ENCODE measurements at places on chromosomes 11 and 22.

- peak overlapping the region; percentile 94 for H3K27ac ChIP-seq
- H3K4me1 ChIP-seq: peaks cover 19% of the 10 kb centered on the region
- DNase-seq: no peak
Measured at GRCh38 chr11:60905551-60906113, 753 bp downstream of the PRPF19 start.

DNA sequence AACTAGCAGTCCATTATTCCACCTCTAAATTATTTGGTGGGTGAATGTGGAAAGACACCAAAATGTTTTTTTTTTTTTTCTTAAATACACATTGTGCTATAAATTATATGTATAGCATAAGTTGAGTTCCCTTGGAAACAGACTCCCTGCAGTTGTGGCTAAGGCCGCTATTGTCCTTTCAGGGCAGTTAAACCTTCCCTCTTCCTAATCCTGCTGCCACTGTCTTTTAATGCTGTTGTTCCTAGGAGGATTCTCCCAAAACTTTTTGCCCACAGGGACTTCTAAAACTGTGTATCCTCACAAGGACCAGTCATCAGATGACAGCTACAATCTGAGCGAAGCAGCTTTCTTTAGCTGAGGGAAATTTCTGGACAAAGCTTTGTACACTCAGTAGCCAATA, 478.9 kb upstream of the CHORDC1 start:
- no peak overlapping the region for H3K27ac ChIP-seq
- H3K4me3 ChIP-seq: no peak overlapping the region
- H3K27me3 ChIP-seq: no peaks in the 10 kb centered on the region
- DNase-seq: no peak

DNA sequence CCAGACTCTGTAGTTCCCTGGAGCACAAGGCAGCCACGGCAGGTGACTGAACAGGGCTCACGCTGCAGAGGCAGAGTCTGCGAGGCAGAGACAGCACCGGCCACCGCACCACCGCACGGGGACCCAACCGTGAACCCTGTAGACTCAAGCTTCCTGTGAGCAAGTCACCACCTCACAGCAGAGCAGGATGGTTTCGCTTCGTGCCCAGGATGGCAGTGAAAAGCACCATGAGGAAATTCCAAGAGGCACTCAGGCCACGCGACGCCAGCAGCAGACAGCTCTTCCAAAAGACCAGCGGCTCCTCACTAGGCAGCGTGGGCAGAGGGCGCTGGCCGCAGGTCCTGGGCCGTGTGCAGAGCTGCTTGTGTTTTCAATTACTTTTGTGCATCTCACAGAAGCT, 24.5 kb downstream of the BRD1 start:
- peaks cover 23% of the 10 kb centered on the region for H3K4me1 ChIP-seq
- DNase-seq: no peak

DNA sequence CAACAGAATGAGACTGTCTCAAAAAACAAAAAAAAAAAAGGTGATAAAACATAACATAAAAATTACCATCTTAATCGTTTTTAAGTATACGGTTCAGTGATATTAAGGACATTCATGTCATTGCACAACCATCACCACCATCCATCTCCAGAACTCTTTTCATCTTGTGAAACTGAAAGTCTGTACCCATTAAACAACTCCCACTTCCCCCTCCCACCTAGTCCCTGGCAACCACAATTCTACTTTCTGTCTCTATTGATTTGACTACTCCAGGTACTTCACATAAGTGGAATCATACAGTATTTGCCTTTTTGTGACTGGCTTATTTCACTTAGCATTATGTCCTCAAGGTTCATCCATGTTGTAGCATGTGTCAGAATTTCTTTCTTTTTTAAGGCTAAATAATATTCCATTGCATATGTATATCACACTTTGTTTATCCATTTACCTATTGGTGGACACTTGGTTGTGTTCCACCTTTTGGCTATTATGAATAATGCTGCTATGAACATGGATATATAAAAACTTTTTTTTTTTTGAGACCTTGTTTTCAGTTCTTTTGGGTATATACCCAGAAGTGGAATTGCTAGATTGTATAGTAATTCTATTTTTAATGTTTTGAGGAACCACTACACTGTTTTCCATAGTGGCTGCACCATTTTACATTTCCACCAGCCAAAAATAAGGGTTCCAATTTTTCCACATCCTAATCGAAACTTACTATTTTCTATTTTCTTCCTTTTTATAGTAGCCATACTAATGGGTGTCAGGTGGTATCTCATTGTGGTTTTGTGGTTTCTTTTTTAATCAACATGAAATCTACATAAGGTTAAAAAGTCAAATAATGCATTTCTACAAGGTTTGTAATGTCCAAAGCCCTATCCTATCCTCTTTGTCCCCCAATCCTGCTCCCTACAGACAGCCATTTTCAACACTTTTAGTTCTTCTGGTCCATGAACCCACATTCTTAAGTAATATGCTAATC, 23.4 kb upstream of the PIK3C2A start:
- no peak for DNase-seq
- H3K27ac ChIP-seq: no peak overlapping the region
- H3K4me1 ChIP-seq: peaks cover 8% of the 10 kb centered on the region
- no peaks in the 10 kb centered on the region for H3K27me3 ChIP-seq
- no peak overlapping the region for H3K4me3 ChIP-seq
- no peaks in the 10 kb centered on the region for H3K36me3 ChIP-seq

DNA sequence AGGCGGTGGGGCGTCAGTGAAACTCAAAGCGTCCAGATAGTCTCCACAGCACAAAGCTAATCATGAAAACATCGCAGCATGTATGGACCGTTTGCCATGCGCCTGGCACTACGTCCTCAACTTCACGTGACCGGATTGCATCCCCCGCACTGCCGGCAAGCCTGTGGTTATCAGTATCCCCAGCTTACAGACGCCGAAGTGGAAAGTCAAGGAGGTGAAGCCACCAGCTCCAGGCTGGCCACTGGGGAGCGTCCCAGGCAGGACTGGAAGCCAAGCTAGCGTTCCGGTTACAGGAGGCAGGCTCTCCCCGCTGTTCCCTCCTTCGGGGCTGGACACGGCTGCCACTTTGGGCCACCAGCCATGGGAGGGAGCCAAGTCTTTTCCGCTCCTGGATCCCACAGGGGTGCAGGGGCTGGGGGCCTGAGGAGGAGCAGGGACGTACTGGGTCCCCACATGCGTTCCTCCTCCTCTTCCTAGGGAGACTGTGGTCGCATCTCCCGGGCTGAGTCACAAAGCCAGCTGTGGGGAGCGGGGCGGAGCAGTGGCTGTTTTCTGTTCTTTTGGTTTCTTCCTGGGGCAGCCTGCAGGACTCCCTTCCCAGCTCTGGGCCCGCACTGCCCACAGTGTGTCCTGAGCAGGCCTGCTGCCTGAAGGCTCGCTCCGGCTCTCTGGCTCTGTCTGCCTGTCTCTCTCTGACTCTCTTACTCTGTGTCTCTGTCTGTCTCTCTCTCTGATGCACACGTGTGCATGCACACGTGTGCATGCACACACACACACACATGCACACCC, 4.3 kb upstream of the OSBPL5 start:
- H3K4me3 ChIP-seq: peak overlapping the region; percentile 19
- H3K36me3 ChIP-seq: no peaks in the 10 kb centered on the region
- peak; percentile 78 for DNase-seq
- H3K27me3 ChIP-seq: no peaks in the 10 kb centered on the region

- H3K36me3 ChIP-seq: no peaks in the 10 kb centered on the region
- no peak for DNase-seq
- no peaks in the 10 kb centered on the region for H3K27me3 ChIP-seq
- H3K4me3 ChIP-seq: no peak overlapping the region
Measured at GRCh38 chr22:24595228-24595627, 2.4 kb upstream of the LRRC75B start.

- H3K27ac ChIP-seq: no peak overlapping the region
- H3K27me3 ChIP-seq: no peaks in the 10 kb centered on the region
- DNase-seq: peak; percentile 91
- H3K36me3 ChIP-seq: no peaks in the 10 kb centered on the region
- no peak overlapping the region for H3K4me3 ChIP-seq
Measured at GRCh38 chr11:71255323-71255722, 2.9 kb upstream of the SHANK2 start.

GRCh38 chr11:33027846-33028536, 11.4 kb upstream of the TCP11L1 start:
- DNase-seq: no peak
- H3K4me3 ChIP-seq: no peak overlapping the region
- no peaks in the 10 kb centered on the region for H3K27me3 ChIP-seq
- H3K36me3 ChIP-seq: no peaks in the 10 kb centered on the region
- no peak overlapping the region for H3K27ac ChIP-seq
- no peaks in the 10 kb centered on the region for H3K4me1 ChIP-seq

DNA sequence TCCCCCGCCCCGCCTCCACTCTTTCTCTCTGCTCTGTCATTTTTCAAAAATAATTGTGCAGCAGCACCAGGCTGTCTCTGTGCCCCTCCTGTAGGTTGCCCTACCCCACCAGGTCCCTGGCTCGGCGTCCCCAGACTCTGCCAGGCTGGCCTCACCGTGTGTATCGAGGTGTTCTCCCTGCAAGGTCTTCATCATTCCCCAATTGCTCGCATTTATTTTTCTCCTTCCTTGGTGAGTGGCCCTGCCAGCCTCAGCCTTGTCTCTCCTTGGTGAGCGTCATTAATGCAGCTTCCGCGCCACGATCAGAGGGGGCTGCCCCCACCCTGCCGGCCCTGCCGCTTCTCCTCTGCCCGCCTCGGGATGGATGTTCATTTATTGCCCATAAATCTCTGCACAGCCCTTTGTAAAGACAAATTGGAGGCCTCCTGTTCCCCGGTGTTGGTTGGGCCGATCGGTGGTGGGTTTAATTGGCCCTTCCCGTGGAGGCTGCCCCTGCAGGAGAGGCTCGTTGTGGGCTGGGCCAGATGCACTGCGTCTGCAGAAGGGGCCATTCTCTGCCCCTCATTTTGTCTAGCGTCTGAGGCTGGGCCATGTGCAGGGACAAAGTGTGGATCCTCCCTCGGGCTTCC, 33.2 kb downstream of the RTN4R start:
- peak; percentile 61 for DNase-seq
- no peaks in the 10 kb centered on the region for H3K27me3 ChIP-seq
- H3K4me3 ChIP-seq: no peak overlapping the region
- no peak overlapping the region for H3K27ac ChIP-seq

- peak overlapping the region; percentile 69 for H3K4me3 ChIP-seq
- H3K27ac ChIP-seq: peak overlapping the region; percentile 91
- H3K27me3 ChIP-seq: no peaks in the 10 kb centered on the region
Measured at GRCh38 chr11:47248304-47248663, 330 bp downstream of the ACP2 start.

- peaks cover 34% of the 10 kb centered on the region for H3K4me1 ChIP-seq
- H3K4me3 ChIP-seq: no peak overlapping the region
- H3K27me3 ChIP-seq: no peaks in the 10 kb centered on the region
- peaks cover 6% of the 10 kb centered on the region for H3K36me3 ChIP-seq
- DNase-seq: no peak
Measured at GRCh38 chr22:19846620-19847344, 7.9 kb downstream of the GNB1L start.

GRCh38 chr11:117199053-117199915, at the start of gene TAGLN:
Gene TAGLN, plus strand, starts transcription at chr11:117199370. Its CDS starts 3,644 bp downstream, at chr11:117203014.
- no peaks in the 10 kb centered on the region for H3K27me3 ChIP-seq
- peak within 1 kb of the TSS; percentile 29 for H3K4me3 ChIP-seq
- H3K4me1 ChIP-seq: peaks cover 30% of the 10 kb centered on the region
- peaks cover 15% of the 10 kb centered on the region for H3K36me3 ChIP-seq

GRCh38 chr22:22450343-22450839, 58.2 kb downstream of the ZNF280B start:
- no peaks in the 10 kb centered on the region for H3K4me1 ChIP-seq
- no peak overlapping the region for H3K4me3 ChIP-seq
- H3K27ac ChIP-seq: no peak overlapping the region
- no peaks in the 10 kb centered on the region for H3K27me3 ChIP-seq
- DNase-seq: no peak

GRCh38 chr11:94866231-94866822, 98.2 kb downstream of the AMOTL1 start:
- peaks cover 47% of the 10 kb centered on the region for H3K36me3 ChIP-seq
- no peaks in the 10 kb centered on the region for H3K27me3 ChIP-seq
- H3K4me1 ChIP-seq: no peaks in the 10 kb centered on the region
- H3K27ac ChIP-seq: no peak overlapping the region
- DNase-seq: no peak
- no peak overlapping the region for H3K4me3 ChIP-seq

Data from upper lobe of left lung (tissue), 6 donors.